ENCODE measurements at places on chromosomes 11 and 22. TPM values are rescaled to one million over a fixed set of nuclear protein-coding genes. Genes with fewer than 3 reads are reported as not detected.

CASP5 gene
- not detected for total RNA-seq

FGF4 gene
- total RNA-seq: not detected

TECTA gene
- 0.18 TPM for total RNA-seq

SAA1 gene
- not detected for total RNA-seq

GRM5 gene
- not detected for total RNA-seq

OR51I1 gene
- total RNA-seq: not detected

DGCR6L gene
- 48.5 TPM for total RNA-seq

KCTD14 gene
- 0.45 TPM for total RNA-seq

DDIAS gene
- 15.7 TPM for total RNA-seq

TAF6L gene
- 21.6 TPM for total RNA-seq

FAM180B gene
- total RNA-seq: 0.18 TPM

OR10A2 gene
- total RNA-seq: not detected

ATXN10 gene
- 104 TPM for total RNA-seq

OR4C11 gene
- total RNA-seq: not detected

OR8G5 gene
- not detected for total RNA-seq

PPP1R14B gene
- 144 TPM for total RNA-seq

LUZP2 gene
- total RNA-seq: not detected

APOBEC3A gene
- total RNA-seq: 0.68 TPM

CDC45 gene
- total RNA-seq: 85.7 TPM

ANO1 gene
- total RNA-seq: not detected

CCDC15 gene
- total RNA-seq: 9.5 TPM

CNGA4 gene
- total RNA-seq: 0.16 TPM

RIMBP3C gene
- total RNA-seq: 0.59 TPM

ANGPTL5 gene
- not detected for total RNA-seq

CTSD gene
- total RNA-seq: 121 TPM

IGLL5 gene
- total RNA-seq: not detected

MRGPRX3 gene
- total RNA-seq: not detected

COMMD9 gene
- 51.3 TPM for total RNA-seq

CCDC34 gene
- 13.5 TPM for total RNA-seq

UNC93B1 gene
- total RNA-seq: 15.8 TPM

ARHGAP8 gene
- total RNA-seq: 0.52 TPM

CPSF7 gene
- total RNA-seq: 123 TPM

ANAPC15 gene
- total RNA-seq: 77.9 TPM

SYT7 gene
- total RNA-seq: not detected

TENM4 gene
- total RNA-seq: not detected

MMP12 gene
- total RNA-seq: not detected

DRICH1 gene
- total RNA-seq: 1.4 TPM

All from T-helper 2 cell treated with Interferon-gamma antibody and Interleukin-4, amounts not matched to agents 100 ng/mL and 5 ng/mL, for 36 hours (primary cell).